Amniotic epithelial cell (primary cell): ENCODE measurements at places on chromosomes 13 and 19.

DNA sequence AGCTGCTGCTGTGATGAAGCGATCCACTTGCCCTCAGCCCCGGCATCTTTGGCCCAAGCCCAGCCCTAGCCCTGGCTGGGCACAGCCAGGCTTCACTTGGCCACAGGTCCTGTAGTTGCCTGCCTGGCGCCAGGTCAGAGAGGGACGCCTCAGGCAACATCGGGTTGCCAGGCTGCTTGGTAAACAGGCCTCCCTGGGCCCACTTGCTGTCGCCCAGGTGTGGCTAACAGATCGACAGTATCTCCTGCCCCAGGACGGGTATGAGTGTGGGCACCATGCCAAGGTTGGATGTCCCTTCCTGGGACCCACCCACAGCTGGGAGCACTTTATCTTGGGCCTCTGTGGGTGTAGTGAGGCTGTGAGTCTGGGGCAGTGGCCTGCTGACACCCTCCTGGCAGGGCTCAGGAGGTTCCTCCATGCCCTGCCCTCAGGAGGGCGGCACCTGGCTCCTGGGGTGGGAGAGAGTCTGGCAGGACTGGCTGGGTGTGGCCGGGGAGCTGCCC, 27.8 kb downstream of the CARM1 start:
- DNase-seq, result no peak

DNA sequence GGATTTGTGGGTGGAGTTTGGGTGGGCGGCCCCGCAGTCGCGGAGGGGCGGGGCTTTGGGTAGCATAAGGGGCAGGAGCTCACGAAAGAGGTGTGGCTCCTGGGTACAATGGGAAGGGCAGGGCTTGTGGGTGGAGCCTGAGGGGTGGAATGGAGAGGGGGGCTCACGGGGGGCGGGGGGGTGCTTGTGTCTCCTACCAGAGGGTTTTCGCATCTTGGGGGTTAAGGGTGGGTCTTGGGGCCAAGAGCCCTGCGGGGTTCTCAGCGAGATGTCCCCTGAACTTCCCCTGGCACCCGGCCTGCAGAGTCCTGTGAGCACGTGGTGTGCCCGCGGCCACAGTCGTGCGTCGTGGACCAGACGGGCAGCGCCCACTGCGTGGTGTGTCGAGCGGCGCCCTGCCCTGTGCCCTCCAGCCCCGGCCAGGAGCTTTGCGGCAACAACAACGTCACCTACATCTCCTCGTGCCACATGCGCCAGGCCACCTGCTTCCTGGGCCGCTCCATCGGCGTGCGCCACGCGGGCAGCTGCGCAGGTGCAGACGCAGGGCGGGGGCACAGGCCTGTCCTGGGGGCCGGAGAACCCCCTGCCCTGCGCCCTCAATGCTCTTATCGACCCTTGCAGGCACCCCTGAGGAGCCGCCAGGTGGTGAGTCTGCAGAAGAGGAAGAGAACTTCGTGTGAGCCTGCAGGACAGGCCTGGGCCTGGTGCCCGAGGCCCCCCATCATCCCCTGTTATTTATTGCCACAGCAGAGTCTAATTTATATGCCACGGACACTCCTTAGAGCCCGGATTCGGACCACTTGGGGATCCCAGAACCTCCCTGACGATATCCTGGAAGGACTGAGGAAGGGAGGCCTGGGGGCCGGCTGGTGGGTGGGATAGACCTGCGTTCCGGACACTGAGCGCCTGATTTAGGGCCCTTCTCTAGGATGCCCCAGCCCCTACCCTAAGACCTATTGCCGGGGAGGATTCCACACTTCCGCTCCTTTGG, 5.1 kb downstream of the FSTL3 start:
- no peak for DNase-seq

GRCh38 chr19:33621811-33622504, at the start of gene CHST8:
TSS of gene CHST8 (plus strand) at chr19:33621953. CDS start at chr19:33689262, 67,309 bp downstream.
- DNase-seq, result no peak

- peak; percentile 31 for DNase-seq
These were observed 14.9 kb downstream of the SH3GL1 start for GRCh38 chr19:4385291-4386040.

DNA sequence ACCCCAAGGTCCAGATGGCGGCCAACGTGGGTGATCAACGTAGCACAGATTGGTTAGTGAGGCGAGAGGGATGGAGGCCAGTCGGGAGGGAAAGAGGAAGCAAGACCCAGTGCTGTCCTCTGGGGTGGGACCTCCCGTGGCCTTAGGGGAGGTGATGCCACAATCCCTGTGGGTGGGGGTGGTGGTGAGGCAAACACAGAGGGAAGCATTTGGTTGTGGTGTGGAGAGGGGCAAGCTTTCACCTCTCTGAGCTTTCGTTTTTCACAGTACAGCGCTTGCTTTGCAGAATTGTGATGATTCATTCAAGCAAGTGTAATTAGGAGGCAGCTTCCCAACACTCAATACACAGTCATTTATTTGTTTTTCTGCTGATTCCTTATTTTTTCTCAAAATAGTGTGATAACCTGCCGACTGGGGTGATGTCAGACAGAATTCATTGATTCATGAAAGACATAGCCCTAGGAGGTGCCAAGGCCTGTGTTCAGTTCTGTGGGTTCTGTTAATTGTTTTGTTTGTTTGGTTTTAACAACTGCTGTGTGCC, 2.4 kb downstream of the LENG8 start:
- DNase-seq, result no peak

GRCh38 chr19:2887391-2887914, 13.3 kb upstream of the ZNF57 start:
- DNase-seq, result peak; percentile 64

DNA sequence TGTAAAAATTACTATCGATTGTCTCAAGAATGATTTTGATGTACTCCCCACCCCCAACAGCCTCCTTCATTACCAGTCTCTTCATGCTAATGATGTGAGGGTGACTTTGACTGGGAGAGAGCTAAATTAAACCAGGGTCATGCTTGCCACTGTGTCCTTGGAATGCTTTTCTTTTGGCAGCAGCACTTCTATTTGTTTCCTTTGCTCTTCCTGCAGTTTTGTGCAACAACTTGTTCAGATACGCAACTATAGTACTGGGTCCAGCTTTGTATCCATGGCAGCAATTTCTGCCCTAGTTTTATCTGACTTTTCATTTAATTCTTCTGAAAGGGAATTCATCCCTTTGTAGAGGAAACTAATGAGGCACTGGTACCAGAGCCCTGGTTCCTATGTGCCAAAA, 2792.1 kb downstream of the PCDH9 start:
- no peak for DNase-seq

GRCh38 chr19:34365463-34366401, 736 bp downstream of the GPI start:
- peak; percentile 19 for DNase-seq

GRCh38 chr13:94343243-94343585, 136.3 kb downstream of the DCT start:
- peak; percentile 77 for DNase-seq

DNA sequence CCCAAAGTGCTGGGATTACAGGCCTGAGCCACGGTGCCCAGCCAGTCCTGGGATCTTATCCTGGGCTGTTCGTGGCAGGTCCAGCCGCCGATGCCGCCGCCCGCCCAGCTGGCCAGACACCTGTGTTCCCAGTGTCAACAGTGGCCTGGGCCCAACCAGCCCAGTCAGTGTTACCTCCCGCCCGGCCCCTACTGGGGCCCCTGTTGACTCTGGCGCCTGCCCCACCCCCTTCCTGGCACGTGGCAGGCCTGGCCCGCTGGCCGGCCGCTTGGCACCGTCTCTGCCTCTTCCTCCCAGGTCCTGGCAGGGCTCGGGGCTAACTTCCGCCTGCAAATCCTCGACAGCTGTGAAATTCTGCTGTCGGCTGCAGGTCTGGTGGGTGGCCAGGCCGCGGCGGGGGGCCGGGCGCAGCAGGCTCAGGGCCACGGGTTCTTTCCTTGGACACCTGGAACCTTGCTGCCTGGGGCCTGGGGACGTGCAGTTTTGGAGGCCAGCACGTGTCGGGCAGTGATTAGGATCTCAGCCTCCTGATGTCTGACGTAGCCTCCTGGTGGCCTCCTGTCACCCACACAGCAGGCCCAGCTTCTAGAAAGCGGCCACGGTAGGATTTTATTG, 9.1 kb downstream of the ARID3A start:
- peak; percentile 52 for DNase-seq

DNA sequence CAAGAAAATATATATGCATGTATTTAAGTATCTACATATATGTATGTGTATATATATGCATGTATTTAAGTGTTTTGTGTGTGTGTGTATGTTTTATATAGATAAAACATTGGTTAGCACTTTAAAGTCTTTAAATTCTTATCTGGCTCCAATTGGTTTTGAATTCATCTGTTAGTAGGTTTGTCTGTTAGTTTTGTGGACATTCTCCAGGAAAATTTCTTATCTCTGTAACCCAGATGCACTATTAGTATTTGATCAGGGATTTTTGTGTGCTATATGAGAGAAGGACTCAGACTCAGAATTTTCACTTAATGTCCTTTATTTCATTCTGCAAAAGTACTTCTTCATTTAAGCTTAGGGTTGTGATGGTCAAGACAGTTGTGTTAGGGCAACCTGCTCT, 103.1 kb downstream of the ITGBL1 start:
- no peak for DNase-seq

DNA sequence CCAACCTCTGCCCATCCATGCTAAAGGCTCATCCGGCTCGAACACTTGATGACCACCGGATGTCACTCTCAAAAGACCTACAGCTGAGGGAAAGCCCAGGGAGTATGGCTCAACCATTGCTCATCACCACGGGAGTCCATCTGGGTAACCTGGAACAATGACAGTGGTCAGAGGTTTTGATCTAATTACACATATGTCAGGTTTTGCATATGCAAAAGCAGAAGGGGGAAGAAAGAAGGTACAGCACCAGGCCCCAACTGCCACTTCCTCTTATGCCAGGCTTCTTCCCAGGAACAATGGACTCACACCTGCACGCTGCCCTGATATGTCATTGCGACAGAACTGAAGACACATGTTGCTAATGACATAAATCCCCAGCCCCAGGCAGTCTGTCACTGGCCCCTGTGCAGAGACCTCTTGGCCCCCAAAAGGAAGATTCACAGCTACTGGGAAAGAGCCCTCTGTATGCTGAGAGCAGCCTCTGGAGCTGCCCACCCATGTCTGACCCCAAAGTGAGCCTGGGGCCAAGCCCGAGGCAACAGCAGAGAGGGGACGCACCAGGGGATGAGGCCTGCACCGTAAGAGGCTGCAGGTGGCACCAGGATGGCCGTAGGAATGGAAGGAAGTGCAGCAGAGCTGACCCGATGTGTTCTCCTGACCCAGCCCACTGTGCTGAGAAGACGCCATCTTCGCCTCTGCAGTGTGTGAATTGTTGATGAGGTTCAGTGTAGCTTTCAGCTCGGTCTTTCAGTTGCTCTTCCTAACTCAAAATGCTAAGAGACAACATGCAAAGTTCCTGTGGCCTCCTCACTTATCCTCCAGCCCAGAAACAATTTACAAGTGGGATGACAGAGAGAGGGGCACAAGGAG, 26.3 kb downstream of the EPS15L1 start:
- no peak for DNase-seq

GRCh38 chr13:105363261-105364190, 1171.9 kb downstream of the EFNB2 start:
- DNase-seq, result peak; percentile 5

DNA sequence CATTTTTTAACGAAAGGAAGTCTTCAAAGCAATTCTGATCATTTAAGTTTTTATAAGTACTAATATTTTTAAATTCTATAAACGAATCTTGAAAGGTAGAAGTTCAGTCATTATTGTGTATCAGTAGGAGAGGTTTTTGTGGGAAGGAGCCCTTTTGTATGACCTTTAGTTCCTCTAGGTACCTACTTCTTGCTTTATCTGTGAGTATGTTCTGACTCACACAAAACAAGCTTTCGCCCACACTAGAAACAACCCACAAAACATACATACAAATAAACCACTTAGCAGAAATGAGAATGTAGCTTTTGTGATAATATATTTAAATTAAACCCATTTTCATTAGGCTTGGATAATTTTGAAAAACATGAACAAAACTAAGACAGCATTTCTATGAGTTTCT, 27.8 kb downstream of the ERCC5 start:
- DNase-seq, result peak; percentile 83

DNA sequence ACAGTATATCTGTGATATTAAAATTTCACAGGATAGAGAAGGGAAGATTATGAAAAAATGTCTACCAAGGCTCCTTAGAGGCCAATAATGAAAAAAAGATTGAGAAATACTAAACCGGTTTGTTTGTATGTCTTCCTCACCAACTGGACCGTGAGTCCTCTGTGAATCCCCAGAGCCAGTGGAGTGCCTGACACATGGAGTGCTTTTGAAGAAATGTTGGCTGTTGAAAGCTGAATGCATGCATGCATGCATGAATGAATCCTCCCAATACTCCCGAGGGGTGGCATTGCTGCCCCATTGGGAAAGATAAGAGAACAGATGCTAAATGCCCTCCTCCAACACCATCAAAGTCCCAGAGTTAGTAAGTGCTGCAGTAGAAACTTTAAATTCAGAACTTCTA, 152.7 kb upstream of the SERP2 start:
- no peak for DNase-seq

GRCh38 chr13:70585109-70585508, 476.9 kb upstream of the KLHL1 start:
- DNase-seq, result no peak

DNA sequence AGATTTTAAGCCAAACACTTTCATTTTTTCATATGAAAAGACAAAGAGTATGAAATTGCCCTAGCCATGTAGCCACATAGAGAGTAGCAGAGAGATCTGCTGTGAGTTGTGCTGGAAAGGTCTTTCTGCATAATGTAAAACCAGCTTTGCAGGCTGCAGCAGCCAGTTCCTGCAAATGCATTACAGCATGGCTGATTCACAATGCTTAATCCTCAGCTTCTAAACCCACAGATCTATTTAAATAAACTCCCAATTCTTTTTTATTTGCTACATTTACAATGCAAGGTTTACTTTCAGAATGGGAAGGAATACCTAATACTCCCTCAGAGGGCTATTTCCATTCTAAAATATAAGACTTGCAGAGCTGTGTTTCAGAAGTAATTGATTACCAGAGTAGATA, 185.6 kb upstream of the STARD13 start:
- DNase-seq, result peak; percentile 9

DNA sequence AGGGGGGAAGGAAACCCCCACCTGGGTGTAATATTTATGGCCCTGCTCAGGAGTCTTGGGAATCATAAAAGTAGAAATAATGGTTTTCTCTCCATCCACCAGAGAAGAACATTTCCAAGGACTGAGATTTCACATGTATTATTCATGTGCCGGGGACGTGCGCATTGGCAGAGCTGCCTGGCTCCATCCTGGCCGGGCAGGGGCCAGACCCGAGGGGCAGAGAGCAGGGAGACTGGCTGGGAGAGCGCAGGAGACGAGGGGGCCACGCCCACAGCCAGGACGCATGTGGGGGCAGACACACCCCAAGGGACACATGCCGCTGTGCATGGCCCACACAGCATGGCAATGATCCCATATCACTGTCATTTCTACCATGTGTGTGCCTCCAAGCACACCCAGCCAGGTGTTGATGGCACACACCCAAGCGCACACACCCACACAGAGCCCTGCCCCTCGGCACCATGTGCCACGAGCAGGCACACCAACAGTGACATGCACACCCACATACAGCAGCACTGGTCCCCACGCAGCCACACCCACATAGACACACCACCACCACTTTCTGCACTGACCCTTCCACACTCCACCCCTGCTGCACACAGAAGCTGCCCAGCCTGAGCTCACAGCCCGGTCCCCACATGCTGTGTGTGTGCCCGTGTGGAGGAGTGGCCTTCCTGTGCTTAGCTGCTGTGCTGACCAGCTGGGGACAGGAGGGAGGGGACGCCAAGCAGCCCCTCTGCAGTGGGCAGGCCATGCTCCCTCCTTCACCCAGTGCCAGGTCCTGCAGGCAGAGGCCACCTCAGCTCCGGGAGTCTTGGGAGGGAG, 39.3 kb downstream of the CEBPG start:
- no peak for DNase-seq
